ENCODE measurements at places on chromosomes 3 and 15. TPM values are rescaled to one million over a fixed set of nuclear protein-coding genes. Genes with fewer than 3 reads are reported as not detected.

Gene PPM1L
- 0.24 TPM for total RNA-seq

Gene TM4SF1
- 140 TPM for total RNA-seq

DNA sequence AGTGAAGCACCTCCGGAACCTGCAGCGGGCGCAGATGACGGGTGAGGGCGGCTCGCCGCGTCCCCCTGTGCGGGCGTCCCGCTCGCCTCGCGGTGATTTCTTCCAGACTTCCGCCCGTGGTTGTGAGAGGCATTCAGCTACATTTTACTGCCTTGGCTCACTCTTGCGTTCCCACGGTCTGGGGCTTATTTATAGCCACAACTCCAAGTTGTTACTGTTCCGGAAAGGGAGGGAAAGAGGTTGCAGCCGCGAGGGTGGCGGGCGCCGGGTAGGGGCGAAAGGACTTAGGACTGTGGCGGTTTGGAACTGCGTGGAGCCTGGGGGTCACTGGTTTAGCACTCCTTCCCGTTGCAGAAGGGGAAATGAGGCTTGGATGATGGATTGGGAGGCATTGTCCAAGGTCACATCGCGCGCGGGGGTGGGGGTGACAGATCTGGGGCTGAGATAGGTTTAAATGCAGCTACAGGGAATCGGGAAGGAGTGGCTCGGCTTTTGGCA, 1.1 kb downstream of the HES1 start:
- DNase-seq, result peak; percentile 80
- peaks cover 66% of the 10 kb centered on the region for H3K4me1 ChIP-seq
- H3K4me3 ChIP-seq, result peak overlapping the region; percentile 59
- H3K27me3 ChIP-seq, result no peaks in the 10 kb centered on the region

Gene DNAH12
- not detected for total RNA-seq

DNA sequence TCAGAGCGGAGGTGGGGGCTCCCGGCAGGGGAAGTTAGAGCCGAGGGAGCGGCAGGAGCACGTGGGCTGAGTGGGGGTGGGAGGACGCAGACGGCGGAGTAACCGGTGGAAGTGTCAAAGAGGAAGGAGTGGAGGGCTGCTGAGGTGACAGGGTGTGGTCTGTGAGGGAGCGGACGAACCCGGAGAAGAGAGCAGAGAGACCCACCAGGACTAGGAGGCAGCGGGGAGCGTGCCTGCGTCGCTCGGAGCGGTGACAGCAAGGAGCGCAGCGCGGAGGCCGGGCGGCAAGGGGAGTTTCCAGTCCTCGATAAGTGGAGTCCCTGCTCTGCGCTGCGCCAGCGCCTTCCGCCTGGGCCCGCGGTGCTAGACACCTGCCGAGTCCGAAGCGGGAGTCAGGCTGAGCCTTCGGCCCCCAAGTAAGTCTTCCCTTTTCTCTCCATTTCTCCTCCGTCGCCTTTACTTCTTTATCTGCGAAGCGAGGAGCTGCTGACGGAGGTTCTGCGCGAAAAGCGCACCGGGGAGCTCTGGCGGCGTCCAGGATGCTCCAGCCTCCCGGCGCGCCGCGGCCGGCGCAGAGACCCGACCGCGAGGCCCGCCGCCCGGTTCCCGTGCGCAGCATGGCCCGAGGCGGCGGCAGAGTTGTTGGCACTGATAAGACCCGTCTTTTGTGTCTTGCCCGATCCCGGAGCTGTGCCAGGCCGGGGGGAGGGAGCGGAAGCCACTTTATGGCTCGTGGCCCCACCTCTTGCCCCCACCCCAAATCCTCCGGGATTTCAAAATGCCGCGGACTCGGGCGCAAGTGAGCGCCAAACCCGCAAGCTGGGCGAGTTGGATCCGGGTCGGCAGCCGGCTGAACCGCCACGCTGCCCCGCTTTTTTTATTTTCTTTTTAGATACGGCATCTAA, 533.0 kb upstream of the SEMA6D start:
- H3K4me1 ChIP-seq, result no peaks in the 10 kb centered on the region
- peaks cover 25% of the 10 kb centered on the region for H3K27me3 ChIP-seq
- DNase-seq, result no peak

Gene SEMA3G
- 0.13 TPM for total RNA-seq

GRCh38 chr3:196639483-196640296, at the start of gene NRROS:
Gene NRROS, plus strand, starts transcription at chr3:196639694. Its CDS starts 14,846 bp downstream, at chr3:196654540.
- no peak within 1 kb of the TSS for H3K4me3 ChIP-seq
- peaks cover 34% of the 10 kb centered on the region for H3K27me3 ChIP-seq
- H3K36me3 ChIP-seq, result no peaks in the 10 kb centered on the region
- no peak for DNase-seq
- H3K4me1 ChIP-seq, result peaks cover 7% of the 10 kb centered on the region

GRCh38 chr15:81407718-81408117, 33.7 kb upstream of the TMC3 start:
- no peak overlapping the region for H3K4me3 ChIP-seq
- no peaks in the 10 kb centered on the region for H3K36me3 ChIP-seq
- no peaks in the 10 kb centered on the region for H3K27me3 ChIP-seq
- no peak overlapping the region for H3K27ac ChIP-seq

GRCh38 chr15:77516786-77517185, 96.1 kb downstream of the HMG20A start:
- H3K4me1 ChIP-seq, result no peaks in the 10 kb centered on the region
- no peaks in the 10 kb centered on the region for H3K27me3 ChIP-seq
- DNase-seq, result no peak
- no peak overlapping the region for H3K27ac ChIP-seq
- no peaks in the 10 kb centered on the region for H3K36me3 ChIP-seq
- no peak overlapping the region for H3K4me3 ChIP-seq

GRCh38 chr15:75947092-75947491, 43.4 kb downstream of the FBXO22 start:
- peaks cover 29% of the 10 kb centered on the region for H3K4me1 ChIP-seq
- H3K4me3 ChIP-seq, result no peak overlapping the region
- no peaks in the 10 kb centered on the region for H3K36me3 ChIP-seq
- no peak overlapping the region for H3K27ac ChIP-seq
- H3K27me3 ChIP-seq, result no peaks in the 10 kb centered on the region

- no peak overlapping the region for H3K4me3 ChIP-seq
- no peaks in the 10 kb centered on the region for H3K27me3 ChIP-seq
- no peaks in the 10 kb centered on the region for H3K36me3 ChIP-seq
- H3K27ac ChIP-seq, result no peak overlapping the region
Observed at GRCh38 chr15:26028086-26028740, 165.1 kb upstream of the ATP10A start.

- DNase-seq, result no peak
- no peak overlapping the region for H3K4me3 ChIP-seq
- H3K36me3 ChIP-seq, result no peaks in the 10 kb centered on the region
- no peak overlapping the region for H3K27ac ChIP-seq
- H3K4me1 ChIP-seq, result no peaks in the 10 kb centered on the region
Observed at GRCh38 chr3:127053450-127053849, 70.5 kb downstream of the PLXNA1 start.

DNA sequence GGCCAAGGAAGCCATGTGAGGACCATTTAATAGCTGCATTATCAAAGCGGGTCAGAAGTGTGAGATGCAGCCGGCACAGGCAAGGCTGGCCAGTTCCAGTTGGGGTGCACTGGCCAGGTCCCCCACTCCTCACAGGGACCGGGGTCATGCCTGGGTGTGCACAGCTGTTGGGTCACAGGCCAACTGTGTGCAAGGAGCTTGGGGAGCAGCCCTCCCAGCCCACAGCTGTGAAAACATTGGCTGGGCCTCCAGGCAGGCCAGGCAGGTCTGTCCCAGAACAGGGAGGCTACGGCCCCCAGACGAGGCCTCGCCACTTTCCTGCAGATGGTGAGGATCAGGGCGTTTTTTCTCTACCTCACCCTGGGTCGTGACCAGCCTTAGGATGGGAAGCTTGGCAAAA, 521.0 kb downstream of the NTRK3 start:
- no peaks in the 10 kb centered on the region for H3K4me1 ChIP-seq
- H3K36me3 ChIP-seq, result no peaks in the 10 kb centered on the region
- H3K4me3 ChIP-seq, result no peak overlapping the region
- no peak overlapping the region for H3K27ac ChIP-seq

Gene DAZL
- total RNA-seq, result not detected

- H3K27ac ChIP-seq, result peak within 1 kb of the TSS; percentile 34
- H3K4me1 ChIP-seq, result peaks cover 11% of the 10 kb centered on the region
- H3K36me3 ChIP-seq, result peaks cover 4% of the 10 kb centered on the region
- H3K27me3 ChIP-seq, result no peaks in the 10 kb centered on the region
- DNase-seq, result peak; percentile 94
- H3K4me3 ChIP-seq, result peak within 1 kb of the TSS; percentile 95
Observed at GRCh38 chr3:134250717-134251220, at the start of gene RYK. Gene RYK, minus strand, starts transcription at chr3:134250859. Its CDS starts 205 bp downstream, at chr3:134250654.

DNA sequence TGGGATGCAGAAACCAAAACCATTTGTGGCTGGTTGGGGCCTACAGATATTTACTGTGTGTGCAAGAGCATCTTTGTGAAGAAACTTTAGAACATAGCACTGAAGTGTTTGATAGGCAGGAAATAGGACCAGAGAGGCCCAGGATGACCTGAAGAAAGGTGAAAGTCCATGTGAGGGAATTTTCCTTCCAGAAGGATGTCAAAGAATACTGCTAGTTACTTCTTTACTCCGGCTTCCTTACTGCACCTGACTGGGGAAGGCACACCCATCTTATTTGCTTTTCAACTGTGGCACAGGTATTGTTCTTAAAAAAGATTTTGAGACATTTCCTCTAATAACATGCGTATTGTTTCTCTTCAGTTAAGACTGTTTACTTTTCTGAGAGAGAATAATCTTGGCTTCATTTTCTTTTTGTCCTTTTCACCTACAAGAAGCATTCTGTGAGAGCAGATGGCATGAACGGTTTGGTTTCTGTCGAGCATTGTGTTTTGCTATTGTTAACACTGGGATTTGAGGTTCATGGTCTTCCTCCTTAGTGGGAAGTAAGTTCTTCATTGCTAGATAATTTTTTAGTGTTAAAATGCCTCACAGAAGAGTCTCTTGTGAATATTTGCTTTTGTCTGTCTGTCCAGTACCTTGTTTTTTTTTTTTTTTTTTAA, 71.5 kb downstream of the SLCO3A1 start:
- DNase-seq, result no peak
- no peak overlapping the region for H3K4me3 ChIP-seq
- H3K4me1 ChIP-seq, result no peaks in the 10 kb centered on the region
- H3K27ac ChIP-seq, result no peak overlapping the region
- H3K36me3 ChIP-seq, result no peaks in the 10 kb centered on the region
- H3K27me3 ChIP-seq, result no peaks in the 10 kb centered on the region

Gene KCNMB3
- 0.13 TPM for total RNA-seq

- H3K27ac ChIP-seq, result no peak overlapping the region
- H3K36me3 ChIP-seq, result no peaks in the 10 kb centered on the region
- H3K4me1 ChIP-seq, result no peaks in the 10 kb centered on the region
- H3K27me3 ChIP-seq, result no peaks in the 10 kb centered on the region
Observed at GRCh38 chr15:51016615-51017014, 78.1 kb downstream of the TNFAIP8L3 start.

GRCh38 chr3:58537412-58538301, 667 bp upstream of the ACOX2 start:
- no peaks in the 10 kb centered on the region for H3K27me3 ChIP-seq
- no peak for DNase-seq
- H3K36me3 ChIP-seq, result no peaks in the 10 kb centered on the region
- no peak overlapping the region for H3K27ac ChIP-seq
- H3K4me1 ChIP-seq, result peaks cover 4% of the 10 kb centered on the region

DNA sequence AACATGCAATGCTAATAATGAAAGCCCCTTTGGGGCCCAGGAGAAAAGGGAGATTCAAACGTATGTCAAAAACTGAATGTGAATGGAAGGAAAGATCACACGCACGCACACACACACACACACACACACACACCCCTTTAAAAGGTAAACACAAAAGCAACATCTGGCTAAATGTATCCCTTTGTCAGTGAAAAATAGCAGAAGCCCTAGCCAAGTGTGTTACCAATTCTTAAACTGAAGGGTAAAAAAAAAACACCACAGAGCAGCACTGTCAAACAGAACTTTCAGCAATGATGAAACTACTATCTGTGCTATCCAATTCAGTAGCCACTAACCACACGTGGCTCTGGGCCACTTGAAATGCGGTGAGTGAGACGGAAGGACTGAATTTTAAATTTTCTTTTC, 4.9 kb downstream of the RFTN1 start:
- no peak for DNase-seq
- no peak overlapping the region for H3K27ac ChIP-seq
- no peaks in the 10 kb centered on the region for H3K27me3 ChIP-seq
- no peak overlapping the region for H3K4me3 ChIP-seq
- peaks cover 26% of the 10 kb centered on the region for H3K36me3 ChIP-seq

Gene SORD
- total RNA-seq, result 25.9 TPM

- H3K4me3 ChIP-seq, result no peak overlapping the region
- no peaks in the 10 kb centered on the region for H3K36me3 ChIP-seq
- H3K4me1 ChIP-seq, result no peaks in the 10 kb centered on the region
- no peaks in the 10 kb centered on the region for H3K27me3 ChIP-seq
Observed at GRCh38 chr15:26157081-26157480, 294.0 kb upstream of the ATP10A start.

GRCh38 chr3:12472796-12473195, 11.5 kb upstream of the TSEN2 start:
- no peaks in the 10 kb centered on the region for H3K4me1 ChIP-seq
- no peak for DNase-seq
- H3K4me3 ChIP-seq, result no peak overlapping the region

GRCh38 chr3:195715134-195715533, 5.6 kb upstream of the MUC20 start:
- no peak overlapping the region for H3K27ac ChIP-seq
- H3K4me1 ChIP-seq, result no peaks in the 10 kb centered on the region
- no peaks in the 10 kb centered on the region for H3K36me3 ChIP-seq
- H3K4me3 ChIP-seq, result no peak overlapping the region
- peaks cover 39% of the 10 kb centered on the region for H3K27me3 ChIP-seq
- DNase-seq, result no peak

Gene PYGO1
- 9.9 TPM for total RNA-seq

GRCh38 chr3:161401389-161401788, 30.1 kb upstream of the SPTSSB start:
- no peak for DNase-seq
- H3K36me3 ChIP-seq, result no peaks in the 10 kb centered on the region
- H3K4me3 ChIP-seq, result no peak overlapping the region

Gene ANKUB1
- 0.31 TPM for total RNA-seq
